ENCODE measurements at places on chromosomes 2 and 18.

GRCh38 chr2:10779776-10780490, 32.7 kb downstream of the PDIA6 start:
- DNase-seq: no peak

DNA sequence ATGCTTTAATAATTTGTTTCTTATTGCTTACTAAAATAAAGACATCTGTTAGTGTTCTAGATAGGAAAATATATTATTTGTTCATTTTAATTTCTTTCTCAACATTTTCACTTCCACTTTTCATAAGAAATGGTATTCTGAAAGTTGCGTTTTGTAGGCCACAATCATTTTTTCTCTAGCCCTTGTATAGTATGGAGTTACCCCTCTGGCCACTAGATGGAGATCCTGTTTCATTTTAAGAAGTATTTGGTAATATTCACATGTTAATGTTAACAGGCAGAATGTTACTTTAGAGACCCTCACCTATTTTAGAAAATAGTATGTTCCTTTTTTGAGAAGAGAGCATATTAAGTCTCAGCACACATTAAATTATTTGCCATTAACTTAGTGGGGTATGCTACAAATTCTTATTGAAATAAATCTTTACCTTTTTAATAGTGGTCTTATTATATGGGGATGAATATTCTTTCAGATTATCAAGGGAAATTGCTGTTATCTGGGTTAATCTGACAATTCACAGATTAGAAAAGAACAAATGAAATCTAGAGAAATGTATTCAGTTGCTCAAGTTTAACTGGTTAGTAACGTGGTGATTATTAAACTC, 73.9 kb upstream of the TTC27 start:
- peak; percentile 72 for DNase-seq

DNA sequence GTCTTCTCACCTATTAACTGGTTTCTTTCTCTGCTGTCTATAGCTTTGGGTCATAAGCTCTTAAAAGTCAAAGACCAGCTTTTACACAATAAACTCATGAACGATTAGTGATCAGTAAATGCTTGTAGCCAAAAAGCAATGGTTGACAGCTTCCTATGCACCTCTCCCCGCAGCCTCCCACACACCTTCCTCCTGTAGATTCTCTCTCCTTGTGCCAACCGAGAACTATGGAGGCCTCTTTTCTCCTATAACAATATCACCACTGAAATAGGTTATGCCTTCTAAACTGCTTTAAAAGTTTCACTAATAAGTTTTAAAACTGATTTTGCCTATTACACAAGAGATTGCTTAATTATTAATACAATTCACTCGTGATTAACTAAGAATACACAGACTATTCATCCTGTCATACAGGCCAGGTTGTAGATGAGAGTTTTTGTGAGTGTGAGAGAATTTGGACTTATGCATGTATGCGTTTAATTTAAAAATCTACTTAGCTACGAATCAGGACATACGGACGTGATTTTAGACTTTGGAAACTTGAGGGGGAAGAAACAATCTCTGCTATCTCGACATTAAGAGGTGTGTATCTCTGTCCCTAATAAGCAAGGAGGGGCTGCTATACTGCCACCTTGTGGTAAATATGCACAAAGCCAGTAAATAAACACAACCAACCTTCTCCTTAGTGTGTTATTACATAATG, 229.1 kb upstream of the RBBP8 start:
- DNase-seq: peak; percentile 20

DNA sequence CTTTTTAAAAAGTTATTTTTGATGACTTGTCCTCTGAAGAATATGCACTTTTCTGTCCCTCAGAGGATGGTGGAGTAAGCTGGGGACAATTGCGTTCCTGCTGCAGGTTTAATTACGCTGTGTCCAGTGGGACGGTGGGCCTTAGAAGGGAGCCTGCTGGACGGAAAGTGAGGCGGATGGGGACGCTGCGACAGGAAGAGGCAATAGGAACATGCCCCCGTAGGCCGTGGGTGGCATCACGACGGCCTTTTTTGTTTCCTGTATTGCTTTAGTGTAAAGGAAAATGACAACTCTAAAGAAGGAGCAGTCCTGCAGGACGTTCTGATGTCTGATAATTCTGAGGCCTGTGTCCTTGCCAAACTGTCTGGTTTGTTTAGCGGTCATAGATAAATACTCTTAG, 121.6 kb downstream of the NFATC1 start:
- DNase-seq: no peak

- DNase-seq: no peak
Measured at GRCh38 chr2:20465716-20466394, 19.0 kb downstream of the RHOB start.

GRCh38 chr2:36819095-36819711, 122.7 kb downstream of the VIT start:
- no peak for DNase-seq

DNA sequence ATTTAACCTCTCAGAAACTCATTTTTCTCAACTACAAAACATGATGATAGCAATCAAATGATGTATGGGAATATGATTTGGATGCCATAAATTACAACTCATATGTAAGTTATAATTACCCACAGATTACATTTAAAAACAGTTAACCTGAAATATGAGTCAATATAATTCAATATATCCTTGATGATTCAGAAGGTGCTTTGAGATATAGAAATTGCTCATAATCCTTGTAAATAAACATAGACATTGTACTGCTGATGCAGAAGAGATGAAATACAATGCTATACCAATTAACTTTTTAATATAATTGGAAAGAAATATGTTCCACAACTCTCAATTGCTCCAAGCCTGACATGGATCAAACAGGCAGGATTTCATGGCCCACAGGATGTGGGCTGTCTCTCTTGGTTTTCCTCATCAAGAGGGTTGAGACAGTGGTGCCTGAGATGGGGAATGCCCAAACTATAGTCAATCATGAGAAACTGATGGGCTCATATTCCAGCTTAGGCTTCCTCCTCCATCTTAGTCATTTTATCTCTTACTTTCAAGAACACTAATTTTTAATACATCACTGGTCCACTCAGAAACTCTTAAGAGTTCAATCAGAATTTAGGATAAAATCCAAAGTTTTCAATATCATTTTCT, 49.4 kb downstream of the NCKAP5 start:
- no peak for DNase-seq

DNA sequence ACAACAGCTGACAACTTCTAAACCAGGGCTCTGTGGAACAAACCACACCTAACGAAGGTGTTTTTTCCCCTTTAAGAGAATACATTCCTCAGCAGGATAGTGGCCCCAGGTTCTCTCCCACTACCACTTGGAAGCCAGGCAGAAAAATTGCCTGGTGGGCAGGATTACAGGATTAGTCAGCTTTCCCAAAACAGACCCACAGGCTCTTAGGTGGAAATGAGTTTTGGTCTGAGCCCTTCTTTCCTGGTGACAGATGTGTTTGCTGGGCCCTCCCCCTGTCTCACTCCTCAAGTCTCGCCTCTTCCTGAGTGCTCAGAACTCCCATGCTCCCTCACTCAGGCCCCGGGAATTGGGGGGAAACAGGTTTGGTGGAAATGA, 139.4 kb upstream of the HAAO start:
- DNase-seq: no peak

GRCh38 chr2:186345745-186346144, 140.3 kb upstream of the ZC3H15 start:
- DNase-seq: no peak

- DNase-seq: peak; percentile 8
Measured at GRCh38 chr2:97740590-97741182, 27.3 kb downstream of the ZAP70 start.

- DNase-seq: no peak
Measured at GRCh38 chr2:37769551-37769950, 98.1 kb upstream of the CDC42EP3 start.

GRCh38 chr2:210660-211059, 53.2 kb downstream of the SH3YL1 start:
- DNase-seq: no peak

GRCh38 chr2:239902749-239903201, 122.4 kb downstream of the NDUFA10 start:
- DNase-seq: no peak

DNA sequence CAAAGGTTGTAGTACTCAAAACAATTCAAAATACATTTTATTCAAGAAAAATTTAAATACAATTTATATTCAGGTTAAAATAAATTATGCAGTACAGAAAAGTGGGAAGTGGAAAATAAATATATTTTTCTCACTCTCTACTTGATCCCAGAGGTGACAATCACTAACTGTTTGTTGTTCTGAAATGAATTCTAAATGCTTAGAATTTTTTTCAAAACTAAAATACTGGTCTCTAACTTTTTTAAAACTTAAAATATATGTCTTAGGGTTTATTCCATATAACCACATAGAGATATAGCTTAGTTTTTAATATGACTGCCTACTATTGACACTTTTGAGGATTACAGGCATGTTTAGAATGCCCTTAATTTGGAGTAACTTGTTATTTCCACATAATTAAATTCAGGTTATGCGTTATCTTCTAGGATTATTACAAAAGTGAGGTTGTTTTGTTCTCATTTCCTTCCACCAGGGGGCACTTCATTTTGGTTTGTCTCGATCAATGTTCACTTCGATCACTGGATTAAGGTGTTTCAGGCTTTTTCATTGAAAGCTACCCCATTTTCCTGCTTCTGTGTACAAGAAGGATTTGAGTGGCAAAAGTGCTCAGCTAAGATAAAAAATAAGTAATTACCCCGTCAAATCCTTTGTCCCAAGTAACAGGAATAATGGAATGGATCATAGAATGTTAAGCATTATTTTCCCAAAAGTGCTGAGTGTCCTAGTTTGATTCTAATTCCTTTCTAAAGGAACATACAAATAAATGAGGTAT, 27.1 kb upstream of the TFPI start:
- DNase-seq: peak; percentile 26

GRCh38 chr18:57668021-57668420, 46.4 kb upstream of the NARS1 start:
- no peak for DNase-seq

GRCh38 chr2:17547737-17548136, 7.2 kb downstream of the VSNL1 start:
- no peak for DNase-seq

- no peak for DNase-seq
Measured at GRCh38 chr2:177178797-177179196, 33.8 kb upstream of the HNRNPA3 start.
